Fibroblast of upper back skin (primary cell): ENCODE measurements at places on chromosomes 4 and X.

DNA sequence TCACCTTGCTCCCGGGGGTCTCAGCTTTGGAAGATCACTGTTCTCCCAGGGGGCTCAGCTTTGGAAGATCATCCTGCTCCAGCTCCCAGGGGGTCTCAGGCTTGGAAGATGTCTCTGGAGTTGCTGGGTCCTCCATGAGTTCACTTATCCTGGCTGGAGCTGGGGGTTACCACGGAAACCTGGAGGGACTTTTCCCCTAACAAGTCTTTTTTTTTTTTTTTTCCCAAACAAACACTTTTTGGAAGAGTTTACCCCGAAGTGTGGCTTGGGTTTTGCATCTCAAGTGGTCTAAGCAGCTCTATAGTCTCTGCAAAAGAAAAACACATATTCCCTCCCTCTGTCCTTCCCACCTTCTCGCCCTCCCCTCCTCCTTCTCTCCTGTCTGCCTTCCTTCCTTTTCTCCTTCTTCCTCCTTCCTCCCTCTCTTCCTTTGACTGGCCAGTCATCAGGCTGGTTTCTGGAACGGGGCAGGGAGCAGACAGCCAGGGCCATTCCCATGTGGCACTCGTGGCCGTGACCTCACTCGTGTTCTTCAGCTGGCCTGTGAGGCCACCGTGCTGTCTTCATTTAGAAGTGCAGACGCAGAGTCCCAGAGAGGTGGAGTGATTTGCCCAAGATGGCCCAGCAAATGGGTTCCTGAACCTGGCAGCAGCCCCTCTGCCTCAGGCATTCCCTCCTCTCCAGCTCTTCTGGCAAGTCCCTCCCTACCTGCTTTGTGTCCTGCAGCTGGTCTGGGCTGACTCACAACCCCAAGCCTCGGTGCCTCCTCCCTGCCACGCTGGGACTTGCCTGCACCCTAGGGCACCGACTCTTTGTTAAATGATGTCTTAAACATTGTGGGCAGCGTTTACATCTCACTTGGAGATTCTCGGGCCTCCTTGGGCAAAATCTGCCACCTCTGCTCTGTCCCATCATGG lies 25.9 kb upstream of the HMX1 start:
- no peak for DNase-seq

GRCh38 chrX:387729-388128 lies 1.0 kb upstream of the PPP2R3B start:
- DNase-seq, result no peak

GRCh38 chrX:120726294-120726693 lies 96.4 kb upstream of the C1GALT1C1 start:
- no peak for DNase-seq

DNA sequence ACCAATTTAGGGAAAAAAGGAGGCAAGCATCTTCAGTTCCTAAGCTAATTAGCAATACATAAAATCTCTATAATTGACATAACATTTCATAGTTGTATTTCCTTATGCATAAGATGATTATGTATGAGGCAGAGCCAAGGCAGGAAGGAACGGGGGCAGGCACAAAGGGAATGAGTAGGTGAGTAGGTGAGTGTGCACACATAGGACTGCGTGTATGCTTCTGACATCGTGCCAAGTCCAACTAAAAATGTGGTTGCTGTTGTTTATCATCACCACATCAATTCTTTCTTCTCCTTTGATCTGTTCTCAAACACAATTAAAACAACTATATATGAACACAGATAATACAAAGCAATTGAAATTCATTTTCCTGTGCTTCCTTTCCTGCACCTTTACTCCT lies 131.2 kb downstream of the UNC5C start:
- no peak for DNase-seq

DNA sequence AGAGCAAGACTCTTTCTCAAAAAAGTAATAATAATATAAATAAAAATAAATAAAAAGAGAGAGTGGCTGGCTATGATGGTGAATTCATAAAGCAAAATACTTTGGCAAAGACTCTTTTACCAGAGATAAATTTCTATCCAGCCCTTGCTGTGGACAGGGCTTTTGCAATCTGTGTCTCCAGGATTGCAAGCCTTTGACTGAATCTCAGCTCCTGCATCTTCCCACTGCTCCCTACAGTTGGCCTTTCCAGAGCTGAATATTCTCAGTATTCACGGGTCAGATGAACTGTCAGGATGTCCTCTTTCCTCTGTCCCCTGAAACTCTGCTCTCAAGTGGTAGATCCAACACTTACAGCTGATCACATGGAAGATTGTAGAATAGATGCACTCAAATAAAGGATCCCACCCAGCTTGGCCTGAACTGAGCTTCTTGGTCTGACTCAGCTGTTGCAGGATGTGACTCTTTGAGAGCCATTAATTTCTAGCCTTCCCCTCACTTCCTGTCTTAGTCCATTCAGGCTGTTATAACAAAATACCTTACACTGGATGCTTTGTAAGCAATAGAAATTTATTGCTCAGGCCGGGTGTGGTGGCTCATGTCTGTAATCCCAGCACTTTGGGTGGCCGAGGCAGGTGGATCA lies 123.4 kb upstream of the GUCY1A1 start:
- peak; percentile 66 for DNase-seq
